ENCODE measurements at places on chromosomes 12 and 14.

DNA sequence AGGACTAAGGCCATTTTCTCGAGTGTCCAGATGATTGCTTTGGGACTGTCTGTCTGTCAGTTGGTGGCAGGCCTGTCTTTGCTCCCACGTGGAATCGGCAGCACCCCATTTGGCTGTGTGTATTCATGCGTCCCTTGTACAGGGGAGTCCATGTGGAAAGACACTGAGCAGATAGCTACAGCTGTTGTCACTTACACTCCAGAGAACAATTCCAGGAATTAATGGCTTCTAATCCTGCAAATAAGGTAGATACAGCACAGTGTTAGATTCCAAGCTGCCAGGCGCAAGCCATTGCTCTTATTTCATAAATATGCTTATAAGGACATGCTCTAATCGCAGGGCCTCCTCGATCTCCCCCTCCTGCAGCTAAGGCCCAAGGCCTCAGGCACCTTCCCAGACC, 208.8 kb downstream of the VRK1 start:
- DNase-seq = no peak

DNA sequence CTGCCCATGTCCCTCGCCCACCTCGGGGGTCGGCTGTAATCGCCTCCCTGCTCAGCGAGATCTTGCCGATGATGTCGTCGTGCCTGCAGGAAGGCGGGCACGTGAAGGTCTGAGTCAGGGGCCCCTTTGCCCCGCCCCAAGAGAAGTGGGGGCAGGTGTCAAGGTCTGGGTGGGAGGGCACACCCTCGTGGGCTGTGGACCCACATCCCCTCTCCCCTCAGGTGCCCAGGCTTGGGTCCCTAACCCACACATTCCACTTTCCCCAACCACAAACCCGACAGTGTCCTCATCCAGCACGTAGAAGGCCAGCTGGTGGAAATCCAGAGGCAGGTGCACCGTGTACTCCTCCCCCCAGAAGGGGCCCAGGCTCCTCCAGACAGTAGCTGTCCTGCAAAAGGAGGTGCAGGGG, 7.8 kb downstream of the RASAL1 start:
- no peak for DNase-seq

GRCh38 chr12:132186857-132187620, 42.8 kb downstream of the NOC4L start:
- DNase-seq = no peak

GRCh38 chr12:123237646-123238329, 4.6 kb downstream of the MTRFR start:
- peak; percentile 32 for DNase-seq

DNA sequence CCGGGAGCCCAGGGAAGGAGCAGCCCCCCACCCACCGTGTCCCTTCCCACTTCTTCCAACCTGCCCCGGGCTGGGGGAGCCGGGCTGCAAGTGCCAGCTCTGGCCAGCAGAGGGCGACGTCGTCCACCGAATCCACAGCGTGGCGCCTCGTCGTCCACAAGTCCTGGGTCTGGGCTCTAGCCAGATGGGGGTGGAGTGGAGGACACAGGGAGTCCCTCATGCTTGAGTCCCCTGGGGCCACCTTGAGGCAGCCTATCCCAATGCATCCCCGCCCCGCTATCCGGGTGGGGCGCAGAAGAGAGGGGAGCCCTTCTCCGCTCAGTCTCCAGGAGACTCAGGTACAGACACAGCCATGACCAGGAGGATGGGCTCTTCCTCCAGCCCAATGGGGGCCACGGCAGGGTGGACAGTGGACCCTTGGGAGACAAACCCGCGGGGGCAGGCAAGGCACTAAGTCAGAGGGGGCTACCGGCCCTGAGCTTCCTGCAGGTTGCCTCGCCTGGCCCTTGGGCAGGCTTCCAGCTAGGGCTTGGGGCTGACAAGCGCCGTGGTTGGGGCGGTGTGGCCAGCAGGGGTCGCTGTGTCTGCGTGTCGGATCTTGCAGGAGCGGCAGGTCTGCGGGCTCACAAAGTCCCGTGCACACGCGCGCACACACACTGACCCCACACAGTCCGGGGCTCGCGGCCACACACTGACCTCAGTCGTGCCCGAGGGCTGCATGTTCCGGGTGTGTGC, 5.5 kb downstream of the AQP5 start:
- peak; percentile 64 for DNase-seq

- DNase-seq = no peak
These were observed 16.1 kb upstream of the AICDA start for GRCh38 chr12:8628731-8629130.

All from NCI-H345 (cell line).